ENCODE measurements at places on chromosomes 11 and 22.

GRCh38 chr11:48034926-48035871 lies 54.8 kb downstream of the PTPRJ start:
- no peak for DNase-seq

DNA sequence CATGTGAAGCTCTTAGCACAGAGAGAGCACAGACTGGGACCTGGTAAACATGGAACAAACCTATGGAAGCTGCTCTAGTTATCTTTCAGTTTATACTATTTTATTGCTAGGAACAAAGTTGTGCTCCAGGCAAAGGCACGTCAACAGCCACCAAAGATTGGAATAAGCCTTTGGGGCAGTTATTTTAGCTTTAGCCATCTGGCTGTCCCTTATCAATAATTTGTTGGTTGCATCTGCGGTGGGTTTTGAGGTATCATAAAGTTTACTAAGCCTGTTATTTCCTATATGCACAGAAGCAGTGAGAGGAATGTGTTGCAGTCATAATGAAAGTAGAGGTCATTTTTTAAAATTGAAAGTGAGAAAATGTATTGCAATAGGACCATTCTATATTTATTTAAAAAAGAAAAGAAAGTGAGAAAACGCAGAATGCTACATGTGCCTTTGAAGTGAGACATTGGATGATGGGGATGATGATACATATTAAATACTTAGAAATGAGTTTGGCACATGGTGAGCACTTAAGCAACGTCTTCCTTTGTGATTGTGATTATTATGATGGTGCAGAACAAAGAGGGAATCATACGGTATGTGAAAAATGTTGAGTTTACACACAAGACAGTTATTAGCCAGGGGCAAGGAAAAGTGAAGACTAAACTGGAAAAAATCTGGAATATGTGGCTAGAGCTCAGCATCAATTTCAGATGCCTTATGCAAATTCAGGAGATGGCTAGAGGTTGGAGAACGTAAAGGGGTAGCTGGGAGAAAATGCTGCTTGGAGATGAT lies 58.3 kb downstream of the PRR5L start:
- DNase-seq, result no peak

DNA sequence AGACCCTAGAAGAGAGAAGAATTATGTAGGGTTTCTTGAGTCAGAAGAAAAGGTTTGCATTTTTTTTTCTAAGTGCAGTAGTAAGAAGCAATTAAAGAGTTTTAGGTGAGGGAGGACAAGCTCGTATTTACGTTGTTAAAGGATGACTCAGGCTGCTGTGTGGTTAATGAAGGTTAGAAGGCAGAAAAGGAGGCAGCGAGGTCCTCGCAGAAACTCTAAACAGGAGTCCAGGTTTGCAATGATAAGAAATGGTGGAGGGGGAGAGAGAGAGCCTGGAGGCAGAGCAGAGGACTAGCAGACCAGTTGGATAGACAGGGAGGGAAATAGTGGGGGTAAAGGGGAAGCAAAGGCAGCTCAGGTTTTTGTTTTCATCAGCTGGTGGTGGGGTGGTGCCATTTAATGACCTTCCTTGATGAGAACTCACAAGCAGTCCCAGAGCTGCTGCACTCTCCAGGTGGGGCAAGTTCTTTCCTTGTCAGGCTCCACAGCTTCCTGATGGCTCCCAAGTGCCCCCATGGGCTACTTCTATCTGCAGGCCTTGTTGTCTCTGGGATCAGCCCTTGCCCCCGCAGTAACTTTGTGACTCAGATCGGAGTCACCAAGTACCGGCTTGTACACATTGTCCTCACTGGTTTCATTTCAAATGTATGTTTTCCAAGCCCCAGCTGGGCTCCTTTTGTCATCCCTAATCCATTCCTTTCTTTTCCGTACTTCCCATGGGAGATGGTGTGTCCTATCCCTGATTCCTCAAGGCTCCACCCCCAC lies 8.3 kb upstream of the INSC start:
- DNase-seq, result no peak

- no peak for DNase-seq
Measured at GRCh38 chr11:63240791-63241379, 2.5 kb downstream of the SLC22A25 start.

DNA sequence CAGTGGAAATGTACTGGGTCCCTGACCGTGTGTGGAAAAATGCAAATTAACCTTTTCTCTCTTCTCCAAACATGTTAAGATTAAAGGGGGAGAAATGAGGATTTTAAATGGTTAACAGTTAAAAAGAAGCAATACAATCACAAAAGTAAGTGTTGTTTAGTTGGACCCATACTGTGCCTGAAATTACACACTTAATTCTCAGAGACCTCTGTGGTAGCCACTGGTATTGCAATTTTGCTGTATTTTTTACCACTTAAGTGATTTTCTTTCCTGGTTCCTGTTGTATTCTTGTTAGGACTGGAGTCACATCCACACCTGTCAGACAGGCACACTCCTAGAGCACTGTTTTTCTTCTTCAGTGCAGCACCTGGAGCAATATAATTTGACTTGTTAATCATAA lies 179.6 kb upstream of the PDGFD start:
- DNase-seq, result no peak

- no peak for DNase-seq
Measured at GRCh38 chr22:23693979-23694680, 3.3 kb downstream of the RGL4 start.

- no peak for DNase-seq
Measured at GRCh38 chr11:45772449-45772774, 32.5 kb upstream of the SLC35C1 start.

- DNase-seq, result no peak
Measured at GRCh38 chr11:86234831-86235461, 9.6 kb upstream of the EED start.

- DNase-seq, result no peak
Measured at GRCh38 chr11:32172848-32173834, 82.3 kb downstream of the RCN1 start.

- no peak for DNase-seq
Measured at GRCh38 chr22:49019737-49020713, 807.6 kb downstream of the BRD1 start.
